ENCODE measurements at places on chromosomes 6 and 20. TPM values are rescaled to one million over a fixed set of nuclear protein-coding genes. Genes with fewer than 3 reads are reported as not detected.

TNXB gene
- 110 TPM for total RNA-seq

GDAP1L1 gene
- total RNA-seq, result not detected

RBPJL gene
- not detected for total RNA-seq

SEMG2 gene
- total RNA-seq, result not detected

GRCh38 chr6:35477028-35477427, 8.8 kb downstream of the RPL10A start:
- no peak overlapping the region for H3K4me3 ChIP-seq
- no peaks in the 10 kb centered on the region for H3K27me3 ChIP-seq
- peaks cover 7% of the 10 kb centered on the region for H3K36me3 ChIP-seq

DNA sequence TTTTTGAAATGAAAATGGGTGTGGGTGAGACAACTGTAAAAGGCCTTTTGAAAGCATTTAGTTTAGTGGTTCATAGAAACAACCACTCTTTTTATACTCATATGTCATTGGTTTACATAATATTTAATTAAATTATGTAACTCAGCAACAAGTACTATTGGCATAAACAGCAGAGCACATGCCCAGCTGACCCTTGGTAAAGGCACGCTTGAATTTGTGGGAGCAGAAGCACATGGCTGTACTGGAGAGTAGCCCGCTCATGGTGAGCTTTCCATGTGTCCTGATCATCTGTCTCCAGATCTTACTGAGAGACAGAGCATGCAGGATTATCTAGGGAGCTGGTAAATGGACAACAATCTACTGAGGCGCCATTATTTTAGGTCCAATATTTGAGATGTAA, 17.1 kb upstream of the KLHL31 start:
- H3K27me3 ChIP-seq, result no peaks in the 10 kb centered on the region
- H3K4me1 ChIP-seq, result no peaks in the 10 kb centered on the region
- no peak overlapping the region for H3K4me3 ChIP-seq
- no peaks in the 10 kb centered on the region for H3K36me3 ChIP-seq
- no peak for DNase-seq
- H3K27ac ChIP-seq, result no peak overlapping the region

DNA sequence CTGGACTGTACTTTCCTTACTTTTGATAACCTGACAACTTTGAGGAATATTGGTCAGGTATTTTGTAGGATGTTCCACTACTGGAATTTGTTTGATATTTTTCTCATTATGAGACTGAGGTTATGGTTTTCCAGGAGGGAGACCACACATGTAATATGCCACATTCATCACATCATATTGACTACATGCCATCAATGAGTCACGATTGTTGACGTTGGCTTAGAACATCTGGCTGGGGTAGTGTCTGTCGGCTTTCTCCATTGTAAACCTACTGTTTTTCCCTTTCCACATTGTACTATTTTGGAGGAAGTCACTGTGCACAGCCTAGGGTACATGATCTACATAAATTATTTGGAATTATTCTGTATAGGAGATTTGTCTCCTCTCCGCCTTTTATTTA, 1.4 kb upstream of the STX11 start:
- H3K4me3 ChIP-seq, result no peak overlapping the region
- DNase-seq, result no peak
- no peaks in the 10 kb centered on the region for H3K36me3 ChIP-seq
- H3K27me3 ChIP-seq, result no peaks in the 10 kb centered on the region
- no peak overlapping the region for H3K27ac ChIP-seq

DNA sequence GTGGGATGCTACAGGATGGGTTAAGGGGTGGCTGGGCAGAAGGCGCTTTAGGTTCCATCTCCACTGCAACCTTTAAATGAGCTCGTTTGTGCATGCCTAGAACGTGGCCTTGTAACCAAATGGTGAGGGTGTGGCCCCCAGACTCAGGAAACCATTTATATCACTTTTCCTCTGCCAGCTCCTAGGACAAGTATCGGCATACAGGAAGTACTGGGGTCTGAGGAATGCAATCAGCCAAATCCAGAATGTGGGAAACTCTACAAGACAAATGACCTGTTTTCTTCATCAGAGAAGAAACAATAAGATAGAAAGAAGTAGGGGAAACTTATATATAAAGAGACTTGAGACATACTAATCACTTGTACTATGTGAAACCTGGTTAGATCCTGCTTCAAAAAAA, 21.2 kb downstream of the AK9 start:
- no peaks in the 10 kb centered on the region for H3K4me1 ChIP-seq
- no peaks in the 10 kb centered on the region for H3K27me3 ChIP-seq
- H3K4me3 ChIP-seq, result no peak overlapping the region
- DNase-seq, result no peak
- H3K27ac ChIP-seq, result no peak overlapping the region

DNA sequence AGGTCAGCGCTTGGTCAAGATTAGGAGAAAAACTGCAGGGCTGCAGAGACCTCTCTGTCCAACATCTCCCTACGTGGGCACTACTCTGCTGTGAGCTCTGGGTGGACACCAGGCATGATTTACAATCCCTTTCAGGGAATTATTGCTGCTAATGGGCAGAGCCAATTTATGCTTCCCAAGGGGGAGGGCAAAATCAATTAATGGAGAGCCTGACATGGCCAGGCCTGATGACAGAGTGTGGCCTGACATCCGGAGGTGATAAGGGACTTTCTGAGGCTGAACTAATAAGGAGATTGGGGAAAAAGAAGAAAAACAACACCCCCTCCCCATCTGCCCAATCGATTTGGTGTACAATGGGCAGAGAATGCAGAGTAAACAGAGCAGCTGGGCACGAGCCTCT, 5.0 kb upstream of the KCNK16 start:
- H3K36me3 ChIP-seq, result no peaks in the 10 kb centered on the region
- H3K4me1 ChIP-seq, result peaks cover 9% of the 10 kb centered on the region
- no peak overlapping the region for H3K4me3 ChIP-seq
- H3K27me3 ChIP-seq, result no peaks in the 10 kb centered on the region
- DNase-seq, result no peak

GRCh38 chr6:42984924-42985475, 630 bp downstream of the PPP2R5D start:
- peaks cover 22% of the 10 kb centered on the region for H3K4me1 ChIP-seq
- peak; percentile 8 for DNase-seq
- peak overlapping the region; percentile 62 for H3K27ac ChIP-seq

- peak overlapping the region; percentile 41 for H3K27ac ChIP-seq
- peaks cover 8% of the 10 kb centered on the region for H3K36me3 ChIP-seq
- H3K4me3 ChIP-seq, result no peak overlapping the region
These were observed 11.8 kb downstream of the TMEM14B start for GRCh38 chr6:10759312-10759839.

DNA sequence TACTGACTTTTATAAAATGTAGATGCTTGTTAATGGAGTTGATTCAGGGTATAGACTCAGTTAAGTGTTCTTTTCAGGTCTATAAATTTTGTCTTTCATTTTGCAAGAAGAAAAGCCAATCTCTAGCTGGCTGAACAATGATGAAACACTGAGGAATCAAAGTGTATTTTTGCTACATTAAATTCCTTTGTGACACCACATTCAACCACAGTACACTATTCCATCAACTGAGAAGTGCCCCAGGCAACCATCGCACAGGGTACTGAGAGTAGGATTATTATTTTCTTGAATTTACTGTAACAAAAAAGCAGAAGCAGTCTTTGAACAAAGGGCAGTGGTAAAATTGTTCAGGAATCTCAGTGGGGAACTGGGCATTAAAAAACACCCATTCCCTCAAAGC, 83.6 kb downstream of the PREP start:
- H3K27ac ChIP-seq, result no peak overlapping the region

DNA sequence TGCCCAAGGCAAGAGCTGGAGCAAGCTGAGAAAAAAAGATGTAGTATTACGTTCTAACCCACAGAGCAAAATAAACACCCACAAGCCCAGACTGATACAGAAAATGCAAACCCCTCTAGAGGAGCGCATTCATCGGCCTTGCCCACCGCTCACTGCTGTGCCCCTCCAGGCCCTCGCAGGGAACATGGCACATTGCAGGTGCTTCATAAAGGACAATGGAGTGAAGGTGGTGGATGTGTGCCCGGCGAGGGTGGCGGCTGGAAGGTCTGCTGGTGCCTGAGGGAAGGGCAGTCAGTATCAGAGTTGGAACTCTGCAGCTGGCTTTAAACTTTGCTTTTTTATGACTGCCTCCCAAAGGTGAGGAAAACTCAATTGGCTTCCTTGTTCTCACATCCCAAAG, 18.5 kb upstream of the IRF4 start:
- peaks cover 18% of the 10 kb centered on the region for H3K4me1 ChIP-seq
- H3K4me3 ChIP-seq, result no peak overlapping the region
- H3K27me3 ChIP-seq, result no peaks in the 10 kb centered on the region
- no peak overlapping the region for H3K27ac ChIP-seq
- no peaks in the 10 kb centered on the region for H3K36me3 ChIP-seq

- DNase-seq, result no peak
- no peaks in the 10 kb centered on the region for H3K4me1 ChIP-seq
- no peak overlapping the region for H3K27ac ChIP-seq
These were observed 137.0 kb upstream of the BMP2 start for GRCh38 chr20:6630514-6630913.

DNA sequence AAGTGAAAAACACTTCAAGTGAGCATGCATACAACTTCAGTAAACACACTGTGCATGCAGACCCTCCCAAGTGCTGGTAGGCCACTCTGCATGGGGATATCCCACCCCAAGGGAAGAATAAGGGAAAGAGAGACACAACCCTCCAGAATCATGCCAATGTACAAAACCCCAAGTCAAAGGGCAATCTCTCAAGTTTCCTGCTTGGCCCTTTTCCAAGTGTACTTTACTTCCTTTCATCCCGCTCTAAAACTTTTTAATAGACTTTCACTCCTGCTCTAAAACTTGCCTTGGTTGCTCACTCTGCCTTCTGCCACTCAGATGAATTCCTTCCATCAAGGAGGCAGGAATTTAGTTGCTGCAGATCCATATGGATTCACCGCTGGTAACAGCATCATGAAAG, 205.7 kb upstream of the PROKR2 start:
- no peaks in the 10 kb centered on the region for H3K36me3 ChIP-seq
- H3K4me1 ChIP-seq, result no peaks in the 10 kb centered on the region
- no peaks in the 10 kb centered on the region for H3K27me3 ChIP-seq
- no peak overlapping the region for H3K27ac ChIP-seq
- no peak for DNase-seq
- no peak overlapping the region for H3K4me3 ChIP-seq

GRCh38 chr20:10861090-10861489, 187.3 kb upstream of the JAG1 start:
- no peak overlapping the region for H3K4me3 ChIP-seq
- no peak overlapping the region for H3K27ac ChIP-seq
- H3K36me3 ChIP-seq, result no peaks in the 10 kb centered on the region
- no peaks in the 10 kb centered on the region for H3K27me3 ChIP-seq

DNA sequence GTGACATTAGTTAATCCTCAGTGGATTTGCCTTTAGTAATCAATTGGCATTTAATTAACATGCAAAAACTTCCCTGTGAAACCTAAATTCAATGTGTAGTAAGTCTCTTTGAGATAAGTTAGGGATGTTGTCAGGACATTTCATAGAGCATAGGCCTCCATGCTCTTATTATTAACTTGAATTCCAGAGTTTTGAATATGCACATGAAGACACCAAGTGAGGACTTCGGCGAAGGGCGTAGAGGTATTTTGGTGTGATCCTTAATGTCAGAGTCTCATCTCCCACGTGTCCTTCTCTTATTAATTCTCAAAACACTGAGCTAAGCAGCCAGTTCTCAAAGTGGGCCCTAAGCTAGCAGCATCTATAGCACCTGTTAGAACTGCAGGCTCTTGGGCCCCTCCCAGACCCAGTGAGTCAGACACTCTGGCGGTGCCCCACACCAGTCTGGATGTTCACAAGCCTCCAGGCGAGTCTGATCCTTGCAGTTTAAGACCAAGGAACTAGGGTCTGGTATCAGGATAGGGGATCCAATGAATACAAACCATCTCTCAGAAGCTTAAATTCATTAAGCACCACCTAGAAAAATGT, 292.1 kb downstream of the QKI start:
- H3K4me3 ChIP-seq, result no peak overlapping the region
- H3K4me1 ChIP-seq, result peaks cover 11% of the 10 kb centered on the region
- H3K27ac ChIP-seq, result no peak overlapping the region
- no peaks in the 10 kb centered on the region for H3K36me3 ChIP-seq
- no peak for DNase-seq

GRCh38 chr20:44273231-44274215, 26.4 kb downstream of the GDAP1L1 start:
- no peak for DNase-seq
- no peak overlapping the region for H3K27ac ChIP-seq
- H3K4me3 ChIP-seq, result no peak overlapping the region
- H3K27me3 ChIP-seq, result no peaks in the 10 kb centered on the region
- no peaks in the 10 kb centered on the region for H3K4me1 ChIP-seq

DNA sequence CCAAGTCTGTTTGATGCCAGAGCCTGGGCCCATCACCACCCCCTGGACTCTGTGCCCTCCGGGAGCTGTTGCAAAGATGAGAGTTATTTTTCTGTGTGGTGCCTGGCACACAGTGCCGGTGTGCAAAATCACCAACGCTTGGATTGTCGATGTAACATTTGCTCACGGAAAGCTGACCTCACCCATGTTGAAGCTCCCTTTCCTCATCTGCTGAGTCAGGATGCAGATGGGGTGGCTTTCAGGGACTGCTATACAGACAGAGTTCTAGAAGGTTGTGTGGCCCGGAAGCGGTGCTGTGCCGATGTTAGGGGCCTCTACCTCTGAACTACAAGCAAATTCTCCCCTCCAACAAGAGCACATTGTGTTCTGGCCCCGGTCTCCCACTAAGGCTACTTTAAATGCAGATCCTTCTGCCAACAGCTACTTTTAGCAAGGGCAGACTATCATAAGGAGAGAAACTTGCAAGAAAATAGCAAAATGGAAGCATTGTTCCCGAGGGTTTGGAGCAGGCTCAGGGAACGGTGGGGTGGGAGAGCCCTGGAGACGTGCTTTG, 34.0 kb downstream of the EYA2 start:
- DNase-seq, result peak; percentile 28
- H3K4me1 ChIP-seq, result peaks cover 14% of the 10 kb centered on the region
- peak overlapping the region; percentile 49 for H3K27ac ChIP-seq
- no peak overlapping the region for H3K4me3 ChIP-seq

- no peaks in the 10 kb centered on the region for H3K4me1 ChIP-seq
- no peak overlapping the region for H3K27ac ChIP-seq
- no peak overlapping the region for H3K4me3 ChIP-seq
- no peaks in the 10 kb centered on the region for H3K27me3 ChIP-seq
- no peaks in the 10 kb centered on the region for H3K36me3 ChIP-seq
- DNase-seq, result no peak
These were observed 152.7 kb upstream of the SLC22A16 start for GRCh38 chr6:110629153-110629552.

- H3K4me1 ChIP-seq, result peaks cover 23% of the 10 kb centered on the region
- H3K27me3 ChIP-seq, result no peaks in the 10 kb centered on the region
- H3K27ac ChIP-seq, result peak overlapping the region; percentile 97
These were observed 658 bp downstream of the RIN2 start for GRCh38 chr20:19758501-19759331.

- H3K4me3 ChIP-seq, result no peak overlapping the region
- peaks cover 8% of the 10 kb centered on the region for H3K4me1 ChIP-seq
- no peaks in the 10 kb centered on the region for H3K36me3 ChIP-seq
- H3K27me3 ChIP-seq, result no peaks in the 10 kb centered on the region
- no peak overlapping the region for H3K27ac ChIP-seq
These were observed 53.5 kb downstream of the CARMIL1 start for GRCh38 chr6:25332655-25333071.
